Activated CD4-positive, alpha-beta memory T cell treated with anti-CD3 and anti-CD28 coated beads, Interleukin-2, amount 10 ng/mL, durations not matched to agents 7 days and 5 days (primary cell): ENCODE measurements at places on chromosomes 7 and 10. TPM values are rescaled to one million over a fixed set of nuclear protein-coding genes. Genes with fewer than 3 reads are reported as not detected.

The TMEM236 gene
- 0.08 TPM for total RNA-seq

The FAM237B gene
- total RNA-seq = not detected

The KIF11 gene
- 78.5 TPM for total RNA-seq

The SEMA3A gene
- total RNA-seq = 0.30 TPM

- no peak for DNase-seq
Observed at GRCh38 chr7:25207887-25208286, 20.4 kb downstream of the NPVF start.
